Activated CD8-positive, alpha-beta T cell treated with anti-CD3 and anti-CD28 coated beads, Interleukin-2, amount 10 ng/mL, durations not matched to agents 7 days and 5 days (primary cell): ENCODE measurements at places on chromosomes 3 and 15. TPM values are rescaled to one million over a fixed set of nuclear protein-coding genes. Genes with fewer than 3 reads are reported as not detected.

Gene C15orf39
- 57.2 TPM for total RNA-seq

Gene ZMYND10
- 5.1 TPM for total RNA-seq

Gene ATP13A5
- not detected for total RNA-seq

Gene EXOSC7
- 50.1 TPM for total RNA-seq

Gene TTC21A
- 0.97 TPM for total RNA-seq

Gene GP5
- total RNA-seq, result 1.3 TPM

Gene IL17RD
- total RNA-seq, result not detected

Gene NTRK3
- total RNA-seq, result not detected

Gene CISH
- total RNA-seq, result 380 TPM

Gene IL20RB
- total RNA-seq, result 2.1 TPM

Gene HGD
- 0.26 TPM for total RNA-seq

Gene EFHB
- total RNA-seq, result not detected

Gene KNG1
- total RNA-seq, result not detected

Gene GRAMD1C
- total RNA-seq, result 0.70 TPM

Gene ACTC1
- not detected for total RNA-seq

Gene PIK3R4
- 24.1 TPM for total RNA-seq

Gene UBE3A
- total RNA-seq, result 87.7 TPM

Gene SLC7A14
- total RNA-seq, result not detected

Gene CCDC39
- not detected for total RNA-seq

Gene FETUB
- total RNA-seq, result not detected

Gene IMPG2
- 0.29 TPM for total RNA-seq

Gene HCLS1
- total RNA-seq, result 280 TPM
